ENCODE measurements at places on chromosomes 2 and 18. TPM values are rescaled to one million over a fixed set of nuclear protein-coding genes. Genes with fewer than 3 reads are reported as not detected.

EMILIN1 gene
- total RNA-seq, result 33.7 TPM

SANBR gene
- 27.4 TPM for total RNA-seq

PSD4 gene
- 0.79 TPM for total RNA-seq

ECEL1 gene
- total RNA-seq, result not detected

ZSWIM2 gene
- not detected for total RNA-seq

PHOSPHO2 gene
- 3.7 TPM for total RNA-seq

RTP5 gene
- not detected for total RNA-seq

POLR1A gene
- 26.2 TPM for total RNA-seq

RPRM gene
- total RNA-seq, result not detected

MEP1B gene
- total RNA-seq, result not detected

NTSR2 gene
- not detected for total RNA-seq

KLHL41 gene
- 0.34 TPM for total RNA-seq

PSMA8 gene
- total RNA-seq, result not detected

MAPK4 gene
- not detected for total RNA-seq

CHRNG gene
- not detected for total RNA-seq

EFR3B gene
- total RNA-seq, result 1.3 TPM

CRACDL gene
- total RNA-seq, result 3.3 TPM

DSG2 gene
- total RNA-seq, result 9.7 TPM

REG1B gene
- not detected for total RNA-seq

OSBPL6 gene
- total RNA-seq, result 5.3 TPM

ANXA4 gene
- total RNA-seq, result 37.3 TPM
